ENCODE measurements at places on chromosomes 16 and 17. TPM values are rescaled to one million over a fixed set of nuclear protein-coding genes. Genes with fewer than 3 reads are reported as not detected.

ZPBP2 gene
- total RNA-seq, result not detected

MRPL38 gene
- total RNA-seq, result 37.1 TPM

CACNG5 gene
- not detected for total RNA-seq

CHD9NB gene
- total RNA-seq, result 1.1 TPM

CES2 gene
- total RNA-seq, result 42.3 TPM

P2RX5 gene
- 0.36 TPM for total RNA-seq

KCNG4 gene
- total RNA-seq, result not detected
